CD4-positive, alpha-beta T cell treated with Interleukin-17A for 1 hour (primary cell): ENCODE measurements at places on chromosomes 13 and 19.

DNA sequence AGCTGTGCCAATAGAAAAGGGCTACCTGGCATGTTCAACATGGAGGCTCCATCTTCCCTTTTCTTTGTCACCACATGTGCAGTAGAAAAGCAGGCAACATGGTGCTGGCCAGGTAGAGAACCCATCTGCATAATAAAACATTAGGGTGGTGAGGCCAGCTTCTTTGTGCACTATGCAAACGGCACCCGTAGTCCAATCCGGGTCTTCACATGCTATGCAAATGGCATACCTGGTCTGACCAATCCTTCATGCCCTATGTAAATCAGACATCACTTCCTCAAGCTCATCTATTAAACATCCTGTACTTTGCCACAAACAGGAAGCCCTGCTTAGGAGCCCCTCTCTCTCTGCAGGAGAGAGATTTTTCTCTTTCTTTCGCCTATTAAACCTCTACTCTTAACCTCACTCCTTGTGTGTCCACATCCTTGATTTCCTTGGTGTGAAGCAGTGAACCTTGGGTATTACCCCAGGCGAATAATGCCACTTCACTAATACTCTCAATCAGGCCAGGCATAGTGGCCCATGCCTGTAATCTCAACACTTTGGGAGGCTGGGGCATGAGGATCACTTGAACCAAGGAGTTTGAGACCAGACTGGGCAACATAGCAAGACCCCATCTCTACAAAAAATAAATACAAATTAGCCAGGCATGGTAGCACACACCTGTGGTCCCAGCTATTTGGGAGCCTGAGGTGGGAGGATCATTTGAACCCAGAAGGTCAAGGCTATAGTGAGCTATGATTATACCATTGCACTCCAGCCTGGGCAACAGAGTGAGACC lies 111.3 kb upstream of the MRI1 start:
- DNase-seq: no peak

GRCh38 chr13:39105110-39105509 lies 66.9 kb downstream of the NHLRC3 start:
- no peak for DNase-seq

DNA sequence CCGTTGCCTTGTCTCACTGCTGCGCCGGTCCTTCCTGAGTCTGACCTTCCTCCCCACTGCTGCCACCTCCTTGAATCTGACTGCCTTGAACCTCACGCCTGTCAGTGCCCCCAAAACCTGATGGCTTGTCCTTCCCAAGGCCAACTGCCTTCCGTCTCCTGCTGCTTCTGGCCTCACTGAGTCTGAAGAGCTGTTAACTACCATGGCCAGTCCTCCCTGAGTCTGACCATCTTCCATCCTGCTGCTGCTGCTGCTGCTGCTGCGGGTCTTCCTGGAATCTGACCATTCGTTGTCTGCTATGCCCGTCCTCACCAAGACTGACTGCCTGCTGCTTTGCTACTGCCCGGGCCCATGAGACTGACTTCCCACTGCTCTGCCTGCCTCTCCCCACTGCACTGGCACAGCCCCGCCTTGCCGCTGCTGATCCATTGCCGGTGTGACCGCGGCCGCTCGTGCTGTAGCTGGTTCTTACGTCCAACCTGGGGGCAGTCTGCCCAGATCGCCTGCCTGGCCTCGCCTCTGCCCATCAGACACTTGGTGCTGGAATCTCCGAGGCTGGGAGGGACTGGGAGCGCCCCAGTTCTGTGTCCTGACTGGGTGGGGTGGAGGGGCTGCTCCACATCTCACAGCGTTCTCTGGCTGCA lies 2.9 kb upstream of the RCN3 start:
- DNase-seq: no peak

GRCh38 chr13:28597641-28598040 lies 61.3 kb upstream of the POMP start:
- no peak for DNase-seq

GRCh38 chr19:3855320-3855719 lies 13.5 kb downstream of the ZFR2 start:
- DNase-seq: no peak

DNA sequence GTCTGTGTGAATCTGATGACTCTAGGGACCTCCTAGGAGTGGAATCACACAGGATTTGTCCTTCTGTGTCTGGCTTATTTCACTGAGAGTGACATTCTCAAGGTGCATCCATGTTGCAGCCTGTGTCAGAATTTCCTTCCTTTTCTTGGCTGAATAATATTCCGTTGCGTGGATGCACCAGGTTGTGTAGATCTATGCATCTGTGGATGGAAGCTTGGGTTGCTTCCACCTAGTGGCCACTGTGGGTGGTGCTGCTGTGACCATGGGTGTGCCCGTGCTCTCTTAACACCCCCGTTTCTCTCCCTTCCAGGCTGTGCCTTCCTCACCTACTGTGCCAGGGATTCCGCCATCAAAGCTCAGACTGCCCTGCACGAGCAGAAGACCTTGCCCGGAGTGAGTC lies 26.2 kb downstream of the CELF5 start:
- DNase-seq: peak; percentile 52

GRCh38 chr13:44104197-44104490 lies 224.4 kb downstream of the LACC1 start:
- no peak for DNase-seq

GRCh38 chr19:2412449-2412848 lies 14.9 kb downstream of the TIMM13 start:
- no peak for DNase-seq

DNA sequence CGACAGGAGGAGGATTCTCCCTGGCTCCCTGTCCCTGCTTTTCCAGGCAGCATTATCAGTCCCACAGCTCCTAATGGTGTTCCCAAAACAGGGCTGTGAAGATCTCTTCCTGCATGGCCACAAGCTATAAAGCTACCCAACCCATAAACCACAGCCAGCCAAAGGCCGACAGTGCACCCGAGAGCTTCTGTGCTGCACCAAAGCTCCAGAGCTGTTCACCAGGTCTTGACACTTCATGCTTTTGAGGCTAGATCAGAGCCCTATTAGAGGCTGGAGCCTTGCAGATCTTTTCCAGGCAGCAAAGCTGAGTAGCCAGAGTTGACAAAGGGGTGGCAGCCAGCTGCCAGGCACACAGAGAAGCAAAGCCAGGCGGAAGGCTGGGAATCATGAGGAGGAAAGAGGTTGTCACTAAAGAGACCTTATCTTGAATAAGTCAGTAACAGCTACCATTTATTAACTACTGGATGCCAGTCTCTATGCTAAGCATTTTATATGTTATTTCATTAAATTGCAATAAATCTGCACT lies 180.4 kb downstream of the KATNAL1 start:
- DNase-seq: no peak

DNA sequence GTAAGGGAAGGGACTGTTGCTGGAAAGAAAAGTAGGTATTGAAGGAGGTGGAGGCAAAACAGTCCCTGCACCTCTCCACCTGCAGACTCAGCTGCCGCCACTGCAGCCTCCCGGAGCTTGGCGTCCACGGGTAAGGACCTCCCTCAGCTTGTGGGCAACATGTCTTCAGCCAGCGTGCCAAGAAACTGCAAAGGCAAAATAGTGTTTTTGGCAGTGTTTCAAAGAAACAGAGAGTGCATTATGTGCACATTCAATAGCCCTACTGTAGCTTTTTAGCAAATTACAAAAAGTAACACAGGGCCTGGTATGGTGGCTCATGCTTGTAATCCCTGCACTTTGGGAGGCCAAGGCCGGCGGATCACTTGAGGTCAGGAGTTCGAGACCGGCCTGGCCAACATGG lies 57.4 kb downstream of the ATP11A start:
- DNase-seq: no peak

DNA sequence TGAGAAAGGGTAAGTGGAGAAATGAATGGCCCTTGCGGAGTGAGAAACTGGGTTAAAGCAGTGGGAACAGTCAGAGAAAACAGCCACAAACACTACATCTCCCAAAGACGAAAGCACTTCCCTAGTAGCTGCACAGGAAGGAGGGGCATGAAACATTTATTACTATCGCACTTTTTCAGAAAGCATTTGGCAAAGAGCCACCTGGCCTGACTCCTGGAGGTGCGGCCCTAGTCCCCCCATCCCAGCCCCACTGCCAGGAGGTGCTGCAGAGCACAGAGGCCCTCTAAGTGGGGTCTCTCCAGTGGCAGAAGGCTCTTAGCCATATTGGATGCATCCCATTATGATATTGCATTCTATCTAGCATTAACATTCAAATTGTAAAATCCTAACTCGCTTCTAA lies 55.8 kb downstream of the MTMR6 start:
- no peak for DNase-seq

GRCh38 chr19:13873834-13874515 lies 3.0 kb upstream of the NANOS3 start:
- DNase-seq: no peak

DNA sequence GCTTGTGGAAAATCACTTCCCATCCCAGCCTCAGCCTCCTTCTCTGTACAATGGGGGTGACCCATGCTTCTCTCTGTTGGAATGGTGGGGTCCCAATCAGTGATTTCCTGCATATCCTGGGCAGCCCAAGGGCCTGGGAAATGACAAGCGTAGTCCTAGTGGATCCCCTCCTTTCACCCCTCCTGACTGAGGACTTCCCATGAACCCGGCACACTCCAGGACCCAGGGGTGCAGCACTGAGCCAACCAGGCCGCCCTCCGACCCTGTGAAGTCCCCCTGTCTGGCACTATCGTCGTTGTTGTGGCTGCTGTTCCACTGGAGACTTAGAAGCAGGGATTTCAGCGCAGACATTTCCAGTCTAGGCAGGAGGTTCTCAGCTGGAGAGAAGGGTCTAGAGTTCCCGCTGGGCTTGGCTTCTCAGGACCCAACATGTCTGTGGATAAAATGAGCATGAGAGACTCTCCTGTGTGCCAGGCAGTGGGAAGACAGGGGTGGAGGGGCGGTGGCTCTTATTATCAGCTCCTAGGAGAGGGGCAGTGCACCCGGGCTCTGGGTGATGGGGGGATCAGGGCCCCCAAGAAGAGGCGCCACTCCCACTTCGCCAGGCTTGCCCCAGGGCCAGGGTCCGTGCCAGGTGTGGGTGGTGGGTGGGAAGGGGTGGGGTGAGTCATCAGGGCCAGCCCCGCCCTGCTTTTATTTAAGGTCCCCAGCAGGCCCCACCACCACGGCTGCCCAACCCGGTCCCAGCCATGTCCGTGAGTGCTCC lies at the start of gene LGALS7B:
TSS of gene LGALS7B (plus strand) at position 723 of the 766 bp plus-strand sequence. CDS start at position 750, 27 bp downstream.
- DNase-seq: no peak

GRCh38 chr19:21750586-21751128 lies 16.7 kb downstream of the ZNF100 start:
- no peak for DNase-seq

DNA sequence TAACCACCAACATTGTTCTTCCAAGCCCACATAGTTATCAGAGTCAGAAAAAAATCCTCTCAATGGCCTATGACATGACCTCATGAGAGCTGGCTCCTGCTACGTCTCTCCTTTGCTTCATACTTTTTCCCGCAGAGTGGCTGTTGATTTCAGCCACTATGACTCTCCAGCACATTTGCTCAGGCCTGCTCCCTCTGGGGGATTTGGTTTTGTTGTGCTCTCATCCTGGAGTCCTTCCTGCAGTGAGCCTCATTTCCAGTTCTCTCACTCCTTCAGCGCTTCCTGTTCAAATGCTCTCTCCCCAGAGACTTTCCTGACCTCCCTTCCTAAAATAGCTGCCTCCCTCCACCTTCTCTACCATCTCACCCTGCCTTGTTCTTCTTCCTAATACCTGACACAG lies 72.0 kb upstream of the USP29 start:
- no peak for DNase-seq

GRCh38 chr13:62320129-62321108 lies 904.8 kb upstream of the PCDH20 start:
- no peak for DNase-seq

- no peak for DNase-seq
These were observed 19.8 kb downstream of the DNM2 start for GRCh38 chr19:10737722-10738121.

GRCh38 chr13:76725896-76726295 lies 160.3 kb downstream of the KCTD12 start:
- DNase-seq: no peak

GRCh38 chr13:66657165-66657881 lies 572.8 kb downstream of the PCDH9 start:
- DNase-seq: no peak

- DNase-seq: no peak
These were observed 656 bp upstream of the ZNF324 start for GRCh38 chr19:58466089-58466759.

DNA sequence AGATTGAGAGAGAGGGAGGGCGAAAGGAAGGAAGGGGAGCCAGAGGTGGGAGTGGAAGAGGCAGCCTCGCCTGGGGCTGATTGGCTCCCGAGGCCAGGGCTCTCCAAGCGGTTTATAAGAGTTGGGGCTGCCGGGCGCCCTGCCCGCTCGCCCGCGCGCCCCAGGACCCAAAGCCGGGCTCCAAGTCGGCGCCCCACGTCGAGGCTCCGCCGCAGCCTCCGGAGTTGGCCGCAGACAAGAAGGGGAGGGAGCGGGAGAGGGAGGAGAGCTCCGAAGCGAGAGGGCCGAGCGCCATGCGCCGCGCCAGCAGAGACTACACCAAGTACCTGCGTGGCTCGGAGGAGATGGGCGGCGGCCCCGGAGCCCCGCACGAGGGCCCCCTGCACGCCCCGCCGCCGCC lies at the start of gene TNFSF11:
TSS of gene TNFSF11 (plus strand) at position 142 of the 400 bp plus-strand sequence. CDS start at position 294, 152 bp downstream.
- DNase-seq: no peak

GRCh38 chr13:33057019-33057780 lies 41.0 kb downstream of the KL start:
- DNase-seq: no peak

GRCh38 chr19:3163230-3163886 lies 15.2 kb upstream of the S1PR4 start:
- DNase-seq: peak; percentile 85

- no peak for DNase-seq
These were observed 63.6 kb upstream of the NFIC start for GRCh38 chr19:3302755-3303154.

DNA sequence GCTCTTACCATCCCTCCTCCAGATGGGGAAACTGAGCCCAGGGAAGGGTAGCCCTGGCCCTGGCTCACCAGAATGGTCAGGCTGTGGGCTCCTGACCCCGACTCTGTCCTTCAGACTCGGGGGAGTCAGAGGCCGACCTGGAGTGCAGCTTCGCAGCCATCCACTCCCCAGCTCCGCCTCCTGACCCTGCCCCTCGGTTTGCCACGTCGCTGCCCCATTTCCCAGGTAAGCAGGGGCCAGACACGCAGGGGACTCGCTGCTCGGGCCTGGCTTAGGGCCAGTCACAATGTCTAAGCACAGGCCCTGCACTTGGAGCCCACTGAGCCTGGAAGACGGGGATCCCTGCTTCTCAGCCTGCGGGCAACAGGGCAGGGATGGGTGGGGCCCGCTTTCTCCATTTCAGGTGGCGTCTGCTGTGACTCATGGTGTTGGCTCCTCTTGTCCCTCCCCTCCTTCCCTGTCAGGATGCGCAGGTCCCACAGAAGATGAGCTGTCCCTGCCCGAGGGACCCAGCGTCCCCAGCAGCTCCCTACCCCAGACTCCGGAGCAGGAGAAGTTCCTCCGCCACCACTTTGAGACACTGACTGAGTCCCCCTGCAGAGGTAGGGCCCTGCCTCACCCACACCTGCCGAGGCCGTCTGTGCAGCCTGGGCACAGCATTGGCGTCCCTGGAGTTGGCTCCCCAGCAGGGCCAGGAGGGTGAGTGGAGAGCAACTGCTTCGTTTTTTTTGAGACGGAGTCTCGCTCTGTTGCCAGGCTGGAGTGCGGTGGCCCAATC lies 9.2 kb upstream of the OVOL3 start:
- no peak for DNase-seq

GRCh38 chr13:110561344-110562035 lies at the start of gene RAB20:
Gene RAB20, minus strand, starts transcription at chr13:110561722. Its CDS starts 203 bp downstream, at chr13:110561519.
- peak; percentile 68 for DNase-seq
